ENCODE measurements at places on chromosomes 1 and 21. TPM values are rescaled to one million over a fixed set of nuclear protein-coding genes. Genes with fewer than 3 reads are reported as not detected.

- peak; percentile 86 for DNase-seq
These were observed 18.4 kb downstream of the MTHFR start for GRCh38 chr1:11787251-11787803.

ANXA9 gene
- total RNA-seq: not detected

GRCh38 chr1:116724765-116725375 lies 29.4 kb upstream of the CD2 start:
- peak; percentile 69 for DNase-seq

DNA sequence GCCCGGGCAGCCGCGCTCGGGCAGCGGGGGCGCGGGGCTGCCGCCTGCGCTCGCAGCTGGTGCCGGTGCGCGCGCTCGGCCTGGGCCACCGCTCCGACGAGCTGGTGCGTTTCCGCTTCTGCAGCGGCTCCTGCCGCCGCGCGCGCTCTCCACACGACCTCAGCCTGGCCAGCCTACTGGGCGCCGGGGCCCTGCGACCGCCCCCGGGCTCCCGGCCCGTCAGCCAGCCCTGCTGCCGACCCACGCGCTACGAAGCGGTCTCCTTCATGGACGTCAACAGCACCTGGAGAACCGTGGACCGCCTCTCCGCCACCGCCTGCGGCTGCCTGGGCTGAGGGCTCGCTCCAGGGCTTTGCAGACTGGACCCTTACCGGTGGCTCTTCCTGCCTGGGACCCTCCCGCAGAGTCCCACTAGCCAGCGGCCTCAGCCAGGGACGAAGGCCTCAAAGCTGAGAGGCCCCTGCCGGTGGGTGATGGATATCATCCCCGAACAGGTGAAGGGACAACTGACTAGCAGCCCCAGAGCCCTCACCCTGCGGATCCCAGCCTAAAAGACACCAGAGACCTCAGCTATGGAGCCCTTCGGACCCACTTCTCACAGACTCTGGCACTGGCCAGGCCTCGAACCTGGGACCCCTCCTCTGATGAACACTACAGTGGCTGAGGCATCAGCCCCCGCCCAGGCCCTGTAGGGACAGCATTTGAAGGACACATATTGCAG lies 3.0 kb downstream of the ARTN start:
- DNase-seq: peak; percentile 83

- DNase-seq: no peak
These were observed 107.2 kb downstream of the AKT3 start for GRCh38 chr1:243742819-243743218.

DNA sequence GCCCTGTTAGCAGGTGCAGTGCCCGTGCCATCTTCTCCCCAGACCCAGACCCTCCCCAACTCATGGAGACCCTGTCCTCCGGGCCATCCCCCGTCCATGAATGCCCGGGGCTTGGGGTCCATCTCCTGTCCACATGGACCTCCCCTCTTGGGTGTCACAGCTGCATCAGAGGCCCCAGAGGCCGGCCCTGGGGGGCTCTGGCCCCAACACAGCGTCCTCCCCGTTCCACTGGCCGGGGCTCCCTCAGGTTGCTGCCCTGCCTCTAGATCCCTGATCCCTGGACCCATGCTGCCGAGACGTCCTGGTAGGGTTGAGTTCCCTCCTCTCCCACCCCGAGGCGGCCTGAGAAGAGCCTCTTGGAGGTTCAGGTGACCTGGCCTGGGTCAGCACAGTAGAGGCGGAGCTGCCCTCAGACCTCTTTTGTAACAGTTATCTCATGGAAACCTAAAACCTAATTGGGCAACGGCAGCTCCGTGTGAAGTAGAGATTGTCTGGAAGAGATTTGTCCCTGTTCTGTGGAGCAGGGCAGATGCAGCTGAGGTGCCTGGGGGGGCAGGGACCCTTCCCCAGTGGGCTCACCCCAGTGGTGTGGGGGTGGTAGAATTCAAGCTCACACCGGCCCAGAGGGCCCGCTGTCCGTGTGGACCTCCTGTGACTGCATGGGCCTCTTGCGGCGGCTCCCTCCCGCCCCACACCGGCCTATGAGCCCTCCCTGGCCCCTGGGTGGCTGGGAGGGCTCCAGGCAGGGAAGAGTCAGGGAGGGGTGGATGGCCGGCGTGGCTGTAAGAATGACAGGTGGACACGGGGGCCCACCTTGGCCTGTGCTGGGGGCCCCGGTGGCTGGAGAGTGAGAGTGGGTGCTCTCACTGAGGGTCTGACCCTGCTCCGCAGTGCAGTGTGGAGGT lies 56.1 kb downstream of the SKI start:
- DNase-seq: no peak

ZNF362 gene
- 7.5 TPM for total RNA-seq

SYNC gene
- total RNA-seq: 28.6 TPM

DNA sequence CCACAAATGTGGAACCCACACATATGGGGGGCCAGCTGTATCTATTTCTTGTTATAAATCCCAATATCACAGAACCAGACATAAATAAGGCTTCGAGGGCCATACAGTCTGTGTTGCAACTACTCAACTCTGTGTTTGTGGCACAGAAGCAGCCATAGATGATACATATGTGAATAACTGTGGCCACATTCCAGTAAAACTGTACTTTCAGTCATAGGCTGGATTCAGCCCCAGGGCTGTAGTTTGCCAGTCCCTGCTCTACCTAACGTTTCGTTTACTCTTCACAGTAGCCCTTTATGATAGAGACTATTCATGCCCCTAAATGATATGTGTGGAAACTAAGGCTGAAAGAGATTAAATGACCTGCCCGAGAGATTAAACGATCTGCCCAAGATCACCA lies 48.7 kb downstream of the FHAD1 start:
- DNase-seq: no peak

EPB41 gene
- 40.3 TPM for total RNA-seq

DNA sequence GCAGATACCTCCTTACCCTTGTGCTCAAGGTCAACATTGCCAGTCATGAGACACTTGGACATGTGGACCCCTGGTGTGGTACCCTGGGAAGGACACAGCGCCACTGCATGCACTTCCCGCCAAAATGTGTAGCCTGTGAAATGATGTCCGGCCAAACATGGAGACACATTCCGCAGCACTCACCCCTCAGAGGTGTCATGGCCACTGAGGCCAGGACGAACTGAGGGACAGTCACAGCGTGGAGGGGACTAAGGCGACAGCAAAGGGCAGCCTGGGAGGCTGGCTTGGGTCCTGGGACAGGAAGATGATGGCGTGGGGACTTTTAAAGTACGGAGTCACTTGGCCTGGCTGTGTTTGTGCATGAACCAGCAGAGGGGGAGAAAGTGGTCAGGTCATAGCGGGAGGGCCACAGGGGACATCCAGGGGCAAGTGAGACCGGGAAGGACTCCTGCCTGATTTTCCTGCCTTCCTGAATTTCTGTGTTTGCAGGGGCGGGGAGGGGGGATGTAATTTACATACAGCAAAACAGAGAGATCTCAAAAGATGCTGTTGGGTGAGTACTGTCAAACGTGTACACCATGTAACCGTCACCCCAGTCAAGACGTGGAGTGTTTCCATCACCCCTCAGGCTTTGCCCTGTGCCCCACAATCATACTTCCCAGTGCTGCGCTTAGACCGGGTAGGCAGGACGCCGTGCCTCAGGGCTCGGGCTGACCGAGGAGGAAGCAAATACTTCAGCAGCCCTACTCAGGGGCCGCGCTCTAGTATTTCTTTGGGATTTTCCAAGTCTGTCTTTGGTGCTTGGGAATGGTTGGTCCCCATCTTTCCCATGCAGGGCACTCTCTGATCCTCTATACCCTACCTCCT lies 45.2 kb downstream of the WDR4 start:
- peak; percentile 17 for DNase-seq

GRCh38 chr1:210413951-210414350 lies 85.2 kb downstream of the HHAT start:
- no peak for DNase-seq

- DNase-seq: no peak
These were observed 68.2 kb downstream of the PSMG1 start for GRCh38 chr21:39114871-39115575.

- peak; percentile 72 for DNase-seq
These were observed 485 bp downstream of the SIPA1L2 start for GRCh38 chr1:232629250-232630046.

MYBPH gene
- total RNA-seq: not detected
